ENCODE measurements at places on chromosomes 3 and 15.
A peak's percentile ranks its signal among the peaks of the same experiment; 100 is the strongest.

- peak; percentile 53 for DNase-seq
Observed at GRCh38 chr15:68298882-68299381, 21.4 kb downstream of the FEM1B start.

GRCh38 chr3:182855076-182855475 is 61.8 kb downstream of the ATP11B start:
- no peak for DNase-seq

GRCh38 chr3:109234300-109234699 is 82.0 kb downstream of the DPPA2 start:
- DNase-seq: no peak

DNA sequence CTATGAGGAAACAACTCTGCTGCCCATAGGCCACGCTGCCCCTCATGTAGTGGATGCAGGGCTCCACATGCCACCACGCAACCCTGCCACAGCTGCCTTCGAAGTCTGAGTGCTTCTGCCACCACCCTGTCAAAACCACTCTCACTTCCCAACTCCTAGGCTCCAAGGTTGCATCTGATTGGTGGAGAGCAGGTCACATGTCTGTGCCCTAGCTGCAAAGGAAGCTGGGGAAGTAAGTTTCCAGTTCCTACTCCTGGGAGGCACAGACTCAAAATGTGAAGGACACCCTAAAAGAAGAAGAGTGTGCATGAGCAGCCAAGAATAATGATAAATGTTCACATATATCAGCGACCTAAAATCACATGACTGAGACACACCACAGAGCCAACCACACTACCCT is 31.9 kb upstream of the TICRR start:
- no peak for DNase-seq

DNA sequence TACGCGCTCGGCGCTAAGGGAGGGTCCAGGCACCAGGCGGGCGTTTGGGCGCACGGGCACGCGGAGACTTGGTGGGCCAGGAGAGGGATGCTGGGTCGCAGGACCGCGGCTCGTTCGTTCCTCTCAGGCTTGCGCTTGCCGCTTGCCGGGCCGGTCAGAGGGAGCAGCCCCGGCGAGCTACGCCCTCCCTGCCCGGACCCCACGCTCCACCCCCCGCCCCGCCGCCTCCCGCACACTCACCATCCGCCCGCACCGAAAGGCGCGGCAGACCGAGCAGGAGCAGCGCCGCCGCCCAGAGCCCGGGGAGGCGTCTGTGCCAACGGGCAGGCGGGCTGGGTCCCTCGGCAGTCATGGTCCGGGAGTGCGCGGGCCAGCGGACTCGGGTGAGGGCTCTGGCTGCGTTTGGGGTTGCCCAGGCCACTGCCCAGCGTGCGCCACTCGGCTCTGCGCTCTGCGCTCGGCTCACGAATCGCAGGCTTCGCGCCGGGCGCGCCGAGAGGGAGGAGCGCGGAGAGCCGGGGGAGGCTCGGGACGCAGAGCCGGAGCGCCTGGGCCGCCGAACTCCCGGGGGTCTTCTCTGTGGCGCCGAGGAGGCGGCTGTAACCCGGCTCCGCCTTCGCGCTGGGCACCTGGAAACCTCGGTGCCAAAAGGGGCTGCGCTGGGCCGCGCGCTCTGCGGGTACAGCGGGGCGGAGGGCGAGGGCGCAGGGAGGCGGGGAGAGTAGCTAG is at the start of gene SUSD5:
Gene SUSD5 (minus strand): TSS at position 365 of the 729 bp plus-strand sequence. CDS start 13 bp downstream, at position 352.
- DNase-seq: no peak

- DNase-seq: no peak
Observed at GRCh38 chr3:195032955-195033354, 238.0 kb downstream of the XXYLT1 start.

GRCh38 chr15:38714309-38715072 is 149.9 kb upstream of the RASGRP1 start:
- no peak for DNase-seq

- DNase-seq: no peak
Observed at GRCh38 chr15:69164807-69165636, 4.6 kb downstream of the GLCE start.

DNA sequence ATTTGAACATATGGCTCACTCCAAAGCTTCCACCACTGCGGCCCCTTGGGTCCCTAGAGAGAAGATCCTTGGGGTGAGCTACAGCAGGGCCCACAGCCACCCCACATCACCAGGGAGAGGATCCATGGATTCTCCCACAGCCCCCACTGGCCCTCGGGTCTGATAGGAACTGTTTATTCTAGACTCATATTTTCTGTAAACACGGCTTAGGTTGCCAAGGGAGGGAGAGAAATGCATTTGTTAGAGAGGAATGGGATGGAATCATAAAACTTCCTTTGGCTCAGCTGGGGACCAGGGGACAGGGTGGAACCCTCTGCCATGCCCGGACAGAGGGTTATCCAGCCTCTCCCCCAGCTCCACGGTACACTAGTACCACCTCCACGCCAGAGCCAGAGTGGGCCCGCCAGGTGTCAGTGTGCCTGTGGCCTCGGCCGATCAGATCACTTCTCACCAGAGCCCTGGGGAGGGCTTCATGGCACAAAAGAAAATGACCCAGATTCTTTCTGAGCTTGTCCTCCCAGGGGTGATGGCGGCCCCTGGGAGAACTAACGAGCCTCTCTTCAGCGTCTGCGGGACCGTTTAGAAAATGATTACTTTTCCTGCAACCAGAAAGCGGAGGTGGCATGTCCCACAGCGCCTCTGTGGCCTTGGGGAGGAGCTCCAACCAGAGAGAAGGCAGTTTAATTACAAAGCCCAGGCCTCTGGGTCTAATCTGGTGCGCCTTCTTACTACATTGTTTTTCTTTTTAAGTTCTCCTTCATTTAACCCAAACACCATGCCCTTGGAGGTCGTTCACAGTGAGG is 33.7 kb downstream of the ADCY5 start:
- no peak for DNase-seq

Data from stomach (tissue), 19 donors.